ENCODE measurements at places on chromosomes 16 and 17. TPM values are rescaled to one million over a fixed set of nuclear protein-coding genes. Genes with fewer than 3 reads are reported as not detected.

YBX2 gene
- not detected for total RNA-seq

MYH1 gene
- 0.09 TPM for total RNA-seq

MYH2 gene
- total RNA-seq, result 0.97 TPM

TMIGD1 gene
- total RNA-seq, result not detected

FBXW10B gene
- total RNA-seq, result 0.92 TPM

CLEC18B gene
- total RNA-seq, result 3.9 TPM

ABCC11 gene
- not detected for total RNA-seq

ANKFN1 gene
- 0.14 TPM for total RNA-seq

CDH8 gene
- under 0.01 TPM for total RNA-seq

Data from smooth muscle cell of the umbilical artery (primary cell).